ENCODE measurements at places on chromosomes 3 and 15.

GRCh38 chr3:194142156-194142910 lies 6.4 kb downstream of the HES1 start:
- DNase-seq: no peak

DNA sequence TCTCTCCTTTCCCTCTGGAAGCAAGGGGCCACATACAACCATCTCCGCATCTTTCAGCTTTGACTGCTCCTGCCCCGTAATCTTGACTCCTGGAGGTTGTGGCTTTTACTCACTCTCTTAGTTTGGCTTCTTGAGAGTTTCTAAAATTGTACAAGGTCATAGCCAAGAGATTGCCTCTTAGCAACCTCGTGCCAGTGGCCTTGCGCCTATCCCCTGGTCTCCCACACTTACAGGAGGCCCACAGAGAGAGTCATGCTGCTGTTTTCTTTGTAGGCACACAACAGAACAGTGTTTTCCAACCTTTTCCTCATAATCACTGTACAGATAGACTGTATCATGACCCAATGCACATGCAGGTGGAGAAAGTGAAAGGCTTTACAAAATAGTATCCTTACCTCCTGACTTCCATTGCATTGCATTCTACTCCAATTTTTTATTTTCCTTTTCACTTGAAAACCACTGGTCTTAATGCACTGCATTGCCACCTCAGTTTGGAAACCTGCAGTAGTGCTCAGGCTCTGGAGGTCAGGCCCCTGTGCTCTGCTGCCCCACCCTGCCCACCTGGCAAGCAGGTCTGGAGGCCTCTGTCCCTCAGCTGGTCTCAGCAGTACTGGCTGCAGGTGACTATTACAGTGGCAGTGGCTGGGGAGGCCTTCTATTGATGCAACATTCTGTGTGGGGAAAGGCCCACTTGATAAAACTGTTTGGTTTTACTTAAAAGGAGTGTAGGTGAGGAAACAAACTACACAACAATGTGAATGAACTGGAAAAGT lies 156.2 kb downstream of the DNAJB8 start:
- no peak for DNase-seq

- DNase-seq: no peak
These were observed 307.0 kb upstream of the ROPN1 start for GRCh38 chr3:124298951-124299350.

DNA sequence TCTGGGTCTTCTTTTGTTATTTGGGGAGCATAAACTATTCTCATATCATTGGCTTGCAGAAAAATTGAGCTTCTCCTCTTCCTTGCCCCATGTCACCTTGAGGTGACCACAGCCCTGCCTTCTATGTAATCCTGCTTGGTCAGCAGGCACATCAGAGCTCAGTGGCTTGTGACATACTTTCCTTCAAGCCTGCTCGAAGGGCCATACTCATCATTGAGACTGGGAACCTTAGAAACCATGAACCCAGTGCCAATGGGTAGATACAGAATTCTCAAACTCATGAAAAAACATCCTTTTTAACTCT lies 3.7 kb upstream of the CCR2 start:
- DNase-seq: no peak

DNA sequence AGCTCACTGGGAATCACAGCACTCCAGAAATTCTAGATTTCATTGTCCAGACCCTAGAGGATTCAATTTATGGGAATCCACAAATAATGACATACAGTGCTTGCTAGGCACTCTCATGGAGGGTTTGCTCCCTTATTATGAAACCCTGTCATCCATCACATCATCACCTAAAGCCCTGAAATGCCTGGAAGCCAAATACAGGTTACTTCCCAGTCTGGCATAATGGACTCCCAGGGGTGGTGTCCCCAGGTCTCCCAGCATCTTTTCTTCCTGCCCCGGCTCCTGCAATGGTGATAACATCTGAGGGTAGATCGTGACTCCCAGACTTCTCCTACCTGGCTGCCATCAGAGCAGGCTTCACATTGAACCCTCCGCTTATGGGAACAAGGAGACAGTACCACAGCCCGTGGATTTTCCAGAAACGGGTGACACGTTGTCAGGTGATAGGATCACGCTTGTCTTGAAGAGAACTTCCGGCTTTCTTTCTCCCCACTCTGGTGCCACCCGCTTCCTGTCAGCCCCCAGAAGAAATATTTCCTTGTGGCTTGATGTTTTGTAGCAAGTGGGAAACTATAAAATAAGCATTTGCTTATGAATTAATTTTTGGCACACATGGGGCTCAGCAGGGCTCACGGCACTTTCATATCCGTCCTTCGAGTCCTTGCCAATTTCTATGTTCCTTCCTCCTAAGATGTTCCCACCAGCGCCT lies 238.7 kb upstream of the BHLHE40 start:
- DNase-seq: no peak

DNA sequence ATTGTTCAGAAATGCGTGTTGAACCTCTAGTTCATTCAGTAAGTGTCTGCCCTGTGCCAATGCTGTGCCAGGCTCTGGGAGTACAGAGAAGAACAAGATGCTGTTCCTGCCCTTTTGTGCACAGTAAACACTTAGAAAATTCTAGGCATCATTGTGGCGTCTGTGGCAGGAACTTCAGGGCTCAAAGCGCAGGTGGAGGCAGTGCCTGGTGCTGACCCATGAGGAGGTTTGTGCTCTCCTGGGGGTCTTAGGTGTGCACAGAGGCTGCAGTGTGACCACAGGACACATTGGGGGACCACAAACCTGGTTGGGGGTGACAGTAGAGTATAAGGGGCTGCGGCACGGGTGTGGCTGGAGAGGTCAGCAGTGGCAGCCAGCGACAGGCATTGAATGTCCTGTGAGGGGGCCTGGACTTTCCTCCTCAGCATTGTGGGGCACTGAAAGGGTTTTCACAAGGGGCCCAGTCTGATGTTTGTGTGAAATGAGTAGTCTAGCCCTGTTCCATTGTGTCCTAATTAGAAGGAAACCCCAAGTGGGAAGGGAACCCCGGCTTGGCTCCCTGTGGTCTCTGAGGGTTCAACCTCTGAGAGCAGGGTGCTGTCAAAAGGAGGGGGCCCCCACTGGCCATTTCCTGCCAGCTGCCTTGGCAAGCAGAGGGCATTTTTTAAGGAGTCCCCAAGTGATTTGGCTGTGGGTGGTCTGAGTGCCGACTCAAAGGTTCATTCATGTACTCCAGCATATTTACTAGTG lies 20.9 kb downstream of the MRAS start:
- DNase-seq: no peak

GRCh38 chr15:34760909-34761308 lies 6.1 kb upstream of the GJD2 start:
- DNase-seq: no peak

- DNase-seq: no peak
These were observed 60.5 kb downstream of the SH3BP5 start for GRCh38 chr3:15271785-15272381.

DNA sequence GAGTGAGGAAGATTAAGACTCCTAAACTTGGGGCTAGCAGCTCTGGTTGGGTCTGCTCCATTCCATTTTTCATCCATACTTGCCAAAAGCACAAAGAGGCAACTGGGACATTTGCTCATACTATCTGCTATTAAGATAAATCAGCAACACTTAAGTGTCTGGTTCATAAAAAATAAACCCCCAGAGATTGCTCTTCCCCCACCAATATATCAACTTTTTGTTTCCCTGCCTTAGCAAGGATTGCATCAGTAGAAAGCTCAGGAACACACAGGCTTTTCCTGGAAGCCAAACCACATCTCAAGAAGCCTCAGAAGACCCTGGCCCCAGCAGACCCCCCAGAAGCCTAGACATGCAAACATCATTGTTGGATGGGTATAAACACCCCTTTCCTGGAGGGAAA lies 232.4 kb upstream of the WNT5A start:
- DNase-seq: no peak

DNA sequence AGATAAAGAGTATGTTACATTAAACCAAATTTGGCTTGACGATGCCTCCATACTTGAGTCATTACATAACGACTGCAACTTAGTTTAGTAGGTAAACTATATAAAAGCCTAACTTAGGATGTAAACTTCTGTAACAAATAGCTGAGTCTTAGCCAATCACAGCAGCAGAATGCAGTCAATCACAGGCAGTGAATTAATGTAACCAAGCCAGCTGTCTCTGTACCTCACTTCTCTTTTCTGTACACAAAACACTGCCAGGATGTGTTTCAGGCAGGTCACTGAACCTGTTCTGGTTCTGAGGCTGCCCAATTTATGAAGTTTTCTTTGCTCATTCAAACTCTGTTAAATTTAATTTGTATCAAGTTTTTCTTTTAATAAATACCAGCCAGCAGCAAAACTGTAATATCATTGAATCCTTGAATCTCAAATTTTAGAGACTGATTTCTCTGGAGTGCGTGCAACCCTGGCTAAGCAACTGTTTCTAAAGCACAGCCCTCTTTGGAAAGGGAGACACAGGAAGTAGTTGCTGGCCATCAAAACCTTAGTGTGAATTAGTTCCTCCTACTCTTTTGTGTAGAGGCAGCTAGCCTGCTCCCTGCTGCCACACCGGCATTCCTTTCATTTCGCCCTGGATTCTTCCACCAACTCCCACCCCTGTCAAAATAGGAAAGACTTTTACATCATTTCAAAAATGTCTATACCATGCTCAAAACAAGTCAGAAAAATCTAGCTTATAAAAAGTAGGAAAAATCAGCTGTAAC lies 15.2 kb downstream of the RFTN1 start:
- no peak for DNase-seq

GRCh38 chr15:64681424-64682024 lies 93.9 kb downstream of the RBPMS2 start:
- DNase-seq: peak; percentile 75

DNA sequence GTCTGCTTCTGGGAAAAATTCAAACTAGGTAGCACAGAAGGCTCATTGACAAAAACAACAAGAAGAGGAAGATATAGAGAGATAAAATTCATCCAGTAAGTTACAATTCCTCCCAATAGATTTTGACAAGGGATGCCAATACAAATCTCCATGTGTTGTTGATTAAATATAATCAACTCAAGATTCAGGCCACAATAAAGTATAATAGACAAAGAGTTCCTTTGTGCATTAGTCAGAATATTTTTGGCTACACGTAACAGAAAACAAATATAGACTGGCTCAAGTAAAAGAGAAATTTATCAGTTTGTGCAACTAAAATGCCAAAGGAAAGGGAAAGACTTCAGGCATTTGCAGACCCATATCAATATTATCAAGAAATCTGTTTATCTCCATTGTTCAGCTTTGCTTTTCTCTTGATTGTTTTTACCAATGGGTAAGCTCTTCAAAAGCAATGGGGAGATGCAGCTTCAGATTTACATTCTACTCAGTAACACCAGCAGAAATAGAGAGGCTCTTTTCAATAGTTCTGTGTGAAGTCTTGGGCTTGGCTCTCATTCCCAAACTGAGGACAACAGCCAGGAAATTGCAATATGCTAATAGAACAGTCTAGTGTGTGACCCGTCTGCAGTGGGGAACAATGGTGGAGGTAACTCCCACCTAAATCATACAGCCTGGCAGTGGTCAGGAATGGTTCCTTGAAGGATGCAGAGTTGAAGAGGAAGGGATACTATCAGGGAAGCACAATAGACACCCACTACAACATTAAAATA lies 77.6 kb upstream of the PROK2 start:
- DNase-seq: no peak
